ENCODE measurements at places on chromosomes 2 and 18. TPM values are rescaled to one million over a fixed set of nuclear protein-coding genes. Genes with fewer than 3 reads are reported as not detected.

- DNase-seq, result no peak
These were observed 33.3 kb upstream of the KLF11 start for GRCh38 chr2:10009811-10010781.

DNA sequence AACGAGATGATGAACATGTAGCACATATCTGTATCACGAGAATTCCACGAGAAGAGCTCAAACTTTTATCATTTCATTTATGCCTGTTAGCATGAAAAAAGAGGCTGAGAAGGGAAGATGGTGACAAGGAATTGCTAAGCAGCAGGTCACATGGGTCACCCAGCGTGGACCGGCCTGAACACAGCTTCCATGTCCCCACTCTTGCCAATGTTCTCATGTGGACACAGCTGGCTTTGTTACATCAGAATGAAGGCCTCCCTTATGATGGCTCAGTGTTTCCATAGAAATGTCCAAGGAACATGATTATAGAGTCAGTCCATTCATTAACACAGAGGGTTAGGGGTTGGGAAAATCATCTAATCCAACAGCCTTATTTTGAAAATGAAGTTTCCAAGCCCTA, 215.4 kb downstream of the CMPK2 start:
- DNase-seq, result no peak

GRCh38 chr2:149630445-149630844, 42.9 kb upstream of the MMADHC start:
- DNase-seq, result no peak

- no peak for DNase-seq
These were observed 86.6 kb upstream of the TMEM247 start for GRCh38 chr2:46392561-46393346.

DNA sequence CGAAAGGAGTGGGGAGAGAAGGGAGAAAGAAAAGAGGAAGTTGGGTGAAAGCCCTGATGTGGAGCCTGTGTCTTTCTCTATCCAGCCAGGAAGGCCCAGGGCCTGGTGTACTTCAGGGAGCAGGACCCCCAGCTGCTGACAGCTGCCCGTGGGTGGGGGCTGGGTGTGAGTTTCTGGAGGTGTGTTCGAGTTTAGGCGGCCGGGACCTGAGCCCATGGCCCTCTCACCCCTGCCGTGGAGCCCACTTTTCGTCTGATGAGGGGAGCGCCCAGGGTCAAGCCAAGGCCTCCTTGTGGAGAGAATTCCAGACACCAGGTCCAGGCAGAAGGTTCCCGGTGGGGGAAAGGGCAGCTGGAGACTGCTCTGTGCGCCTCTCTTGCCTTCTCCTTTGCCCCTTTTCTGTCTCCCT, 2.2 kb downstream of the SIX3 start:
- no peak for DNase-seq

DNA sequence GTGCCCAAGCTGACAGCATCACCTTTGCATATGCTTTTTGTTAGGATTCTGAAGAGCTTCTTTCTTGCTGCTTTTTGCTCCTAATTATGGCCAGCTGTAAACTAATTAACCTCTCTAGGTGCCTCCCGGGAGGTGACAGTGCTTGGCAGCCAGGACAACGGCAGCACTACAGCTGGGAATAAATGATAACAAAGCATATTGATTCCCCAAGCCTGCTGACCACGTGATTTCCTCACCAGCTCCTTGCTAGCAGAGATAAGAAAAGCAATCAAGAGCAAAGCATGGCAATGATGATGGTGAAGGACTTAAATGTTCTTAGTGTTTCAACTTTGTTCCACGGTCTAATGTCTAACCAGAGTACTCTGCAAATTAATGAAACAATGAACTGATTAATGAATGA, 1074.4 kb upstream of the GYPC start:
- no peak for DNase-seq

DNA sequence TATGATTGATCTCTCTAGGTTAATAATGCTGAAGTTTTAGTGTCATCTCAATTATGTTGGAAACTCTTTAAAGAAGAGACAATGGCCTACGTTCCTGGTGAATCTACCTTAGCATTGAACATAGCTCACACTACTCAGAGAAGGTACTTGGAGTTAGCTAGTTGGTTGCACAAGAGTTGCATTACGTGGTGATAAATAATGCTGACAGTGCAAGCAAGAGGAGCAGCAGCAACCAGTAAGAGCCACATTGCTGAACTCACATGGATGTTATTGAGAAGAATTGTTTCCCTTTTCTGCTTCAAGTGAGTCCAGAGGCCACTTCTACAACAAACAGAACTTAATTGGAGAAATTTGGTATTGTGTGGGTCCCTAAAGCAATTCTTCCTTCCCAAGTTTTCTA, 737.1 kb downstream of the TDRD15 start:
- no peak for DNase-seq

DNA sequence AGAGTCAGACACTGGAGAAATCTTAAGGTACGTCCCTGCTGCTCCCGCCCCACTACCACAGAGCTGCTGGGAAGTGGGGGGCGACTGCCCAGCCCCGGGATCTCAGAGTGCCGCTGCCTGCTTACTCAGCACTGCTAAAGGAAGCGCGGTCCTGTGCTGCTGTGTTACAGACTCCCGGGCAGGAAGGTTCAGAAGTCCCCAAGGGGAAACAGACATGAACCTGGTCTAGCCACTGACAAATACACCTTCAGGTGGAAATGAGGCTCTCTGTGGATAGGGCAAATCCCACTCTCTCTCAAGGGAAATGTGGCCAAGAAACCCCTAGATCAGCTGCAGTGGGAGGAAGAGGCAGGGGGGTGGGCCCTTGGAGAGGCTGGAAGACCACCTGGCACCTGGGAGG, 13.7 kb downstream of the MTERF4 start:
- no peak for DNase-seq

NGEF gene
- not detected for total RNA-seq

CNRIP1 gene
- total RNA-seq, result not detected

PDE1A gene
- not detected for total RNA-seq

Data from GM12878 (cell line).